ENCODE measurements at places on chromosomes 5 and 9.

DNA sequence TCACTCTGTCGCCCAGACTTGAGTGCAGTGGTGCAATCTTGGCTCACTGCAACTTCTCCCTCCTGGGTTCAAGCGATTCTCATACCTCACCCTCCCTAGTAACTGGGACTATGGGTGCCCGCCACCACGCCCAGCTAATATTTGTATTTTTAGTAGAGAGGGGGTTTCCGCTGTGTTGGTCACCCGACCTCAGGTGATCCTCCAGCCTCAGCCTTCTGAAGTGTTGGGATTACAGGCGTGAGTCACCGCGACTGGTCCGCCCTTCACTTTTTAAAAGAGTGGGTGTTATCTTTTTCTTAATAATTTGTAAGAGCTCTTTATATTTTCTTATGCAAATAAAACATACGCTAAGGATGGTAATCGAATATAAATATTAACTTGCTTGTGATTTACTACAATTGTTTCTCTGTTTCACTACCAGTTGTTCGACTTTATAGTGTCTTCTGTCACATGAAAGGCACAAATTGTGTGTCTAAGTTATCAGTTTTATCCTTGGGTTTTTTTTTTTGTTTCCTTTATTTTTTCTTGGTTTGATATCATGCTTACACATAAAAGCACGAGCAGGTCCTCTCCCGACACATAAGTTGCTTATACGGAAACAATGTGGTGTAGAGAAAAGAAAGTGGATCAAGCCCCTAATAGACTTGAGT lies 1.9 kb upstream of the GPBP1 start:
- DNase-seq = no peak

DNA sequence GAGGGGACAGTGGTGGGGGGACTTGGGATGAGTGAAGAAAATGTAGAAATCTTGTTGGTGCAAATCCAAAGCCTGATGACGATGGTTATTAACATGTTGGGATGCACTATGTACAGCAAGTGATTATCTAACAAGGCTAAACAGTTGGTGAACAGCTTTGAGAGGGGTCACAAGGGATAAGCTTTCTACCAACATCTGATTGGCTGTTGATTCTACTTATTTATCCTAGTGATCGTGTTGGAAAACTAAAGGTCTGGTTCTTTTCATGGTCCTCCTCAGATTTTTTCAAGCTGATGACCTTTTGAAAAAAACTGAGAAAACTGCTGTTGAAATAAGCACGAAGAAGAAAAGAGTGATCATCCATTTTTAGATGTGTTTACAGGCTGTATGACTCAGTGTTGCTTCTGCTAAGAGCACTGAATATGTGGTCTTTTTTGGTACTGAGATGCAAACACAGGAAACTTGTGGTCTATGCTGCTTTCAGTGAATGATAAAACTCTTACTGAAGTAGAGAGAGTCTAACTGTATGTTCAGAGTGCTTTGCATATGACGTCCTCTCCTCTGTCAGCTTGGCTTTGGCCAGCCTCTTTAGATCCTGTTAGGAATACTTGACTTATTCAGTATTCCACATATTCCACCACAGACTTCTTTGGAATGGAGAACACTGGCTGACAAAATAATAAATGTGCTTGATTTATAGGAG lies 174.8 kb downstream of the SLF1 start:
- no peak for DNase-seq

DNA sequence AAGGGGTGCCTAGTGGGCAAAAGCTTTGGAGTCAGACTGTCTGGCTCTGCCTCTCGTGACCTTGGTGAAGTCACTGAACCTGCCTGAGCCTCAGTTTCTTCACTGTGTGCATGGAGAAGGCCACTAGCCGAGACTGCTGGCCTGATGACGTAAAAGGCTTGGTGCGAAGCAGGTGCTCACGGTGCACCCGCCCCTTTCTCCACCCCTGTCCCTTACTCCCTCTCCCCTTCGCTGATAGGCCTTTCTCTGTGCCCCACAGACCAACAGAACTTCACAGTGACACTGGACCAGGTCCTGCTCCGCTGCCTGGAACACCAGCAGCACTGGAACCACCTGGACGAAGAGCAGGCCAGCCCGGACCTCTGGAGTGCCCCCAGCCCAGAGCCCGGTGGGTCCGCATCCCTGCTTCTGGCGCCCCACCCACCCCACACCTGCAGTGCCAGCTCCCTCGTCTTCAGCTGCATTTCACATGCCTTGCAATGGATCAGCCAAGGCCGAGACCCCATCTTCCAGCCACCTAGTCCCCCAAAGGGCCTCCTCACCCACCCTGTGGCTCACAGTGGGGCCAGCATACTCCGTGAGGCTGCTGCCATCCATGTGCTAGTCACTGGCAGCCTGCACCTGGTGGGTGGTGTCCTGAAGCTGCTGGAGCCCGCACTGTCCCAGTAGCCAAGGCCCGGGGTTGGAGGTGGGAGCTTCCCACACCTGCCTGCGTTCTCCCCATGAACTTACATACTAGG lies 10.4 kb downstream of the FPGS start:
- no peak for DNase-seq

- DNase-seq = no peak
These were observed 24.4 kb downstream of the BHMT start for GRCh38 chr5:79135790-79136553.

- DNase-seq = no peak
These were observed 72.4 kb upstream of the ICE1 start for GRCh38 chr5:5350101-5350500.

- no peak for DNase-seq
These were observed 51.4 kb downstream of the EBF1 start for GRCh38 chr5:159048298-159048697.

DNA sequence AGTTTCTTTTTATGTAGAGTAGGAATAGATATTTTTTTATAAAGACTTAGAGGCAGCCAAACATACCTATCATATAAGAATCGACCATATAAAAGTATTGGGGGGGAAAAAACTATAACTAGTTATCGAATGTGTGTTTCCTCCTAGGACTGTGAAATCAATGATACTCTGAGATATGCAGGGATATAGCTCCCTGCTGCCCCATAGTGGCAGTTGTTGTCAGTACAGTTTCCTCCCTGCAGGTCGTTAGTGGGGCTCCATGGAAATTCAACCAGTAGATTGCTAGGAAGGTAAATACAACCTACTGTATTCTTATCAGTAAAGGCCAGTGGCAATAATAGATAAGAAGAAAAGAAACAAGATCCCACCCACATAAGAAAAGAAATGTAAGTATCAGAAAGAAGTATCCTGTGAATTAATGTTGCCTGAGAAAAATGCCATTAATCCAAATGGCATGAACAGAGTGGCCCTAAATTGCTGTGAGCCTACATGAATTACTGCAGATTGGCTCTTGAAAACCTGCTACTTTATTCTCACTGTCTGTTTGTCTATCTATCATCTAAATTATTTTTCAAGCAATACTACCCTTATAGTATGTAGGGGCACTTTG lies 136.9 kb upstream of the FBN2 start:
- DNase-seq = no peak

- DNase-seq = no peak
These were observed 44.6 kb downstream of the BTNL9 start for GRCh38 chr5:181084621-181085195.

GRCh38 chr5:78612227-78613150 lies 36.1 kb downstream of the LHFPL2 start:
- DNase-seq = no peak

- DNase-seq = no peak
These were observed 303.5 kb downstream of the TRIM32 start for GRCh38 chr9:116990592-116990991.

DNA sequence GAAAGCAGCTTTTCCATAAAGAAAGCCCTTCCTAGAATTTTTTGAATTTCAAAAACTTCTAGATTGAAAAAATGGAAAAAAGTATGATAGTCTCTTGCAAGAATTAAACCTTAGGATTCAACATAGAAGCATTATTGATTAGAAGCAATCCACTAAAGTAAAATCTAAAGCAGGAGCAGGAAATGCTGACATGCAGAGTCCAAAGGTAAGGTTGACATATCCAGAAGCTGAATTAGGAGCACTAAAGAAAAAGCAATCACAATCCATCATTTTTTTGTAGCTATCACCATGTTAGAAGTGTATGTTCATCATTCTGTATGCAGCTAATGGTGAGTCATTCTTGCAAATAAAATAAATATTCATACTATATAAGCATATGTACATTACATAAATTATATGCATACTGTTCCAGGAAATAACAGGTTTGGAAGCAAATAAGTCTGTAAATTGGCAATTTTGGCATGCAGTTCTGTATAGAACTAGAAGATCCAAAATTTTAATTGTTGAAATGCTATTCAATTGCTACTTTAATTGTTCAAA lies 39.4 kb upstream of the RNF180 start:
- no peak for DNase-seq

DNA sequence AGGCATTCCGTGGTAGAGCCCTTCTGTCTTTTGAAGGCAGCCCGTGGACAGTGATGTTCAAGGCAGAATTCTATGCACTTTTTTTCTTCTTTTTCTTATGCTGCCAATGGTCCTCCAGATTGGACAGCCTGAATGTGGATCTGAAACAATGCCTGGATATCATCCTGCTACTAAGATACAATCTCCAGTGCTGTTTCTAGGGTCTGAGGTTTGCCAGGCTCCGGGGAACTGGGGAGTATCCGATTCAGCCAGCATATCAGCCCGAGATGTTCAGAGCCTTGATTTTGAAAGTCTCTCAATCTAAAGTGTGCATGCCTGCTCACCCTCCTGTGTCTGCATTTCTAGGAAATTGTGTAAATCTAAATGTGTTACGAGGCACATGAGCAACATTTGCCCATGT lies 103.8 kb upstream of the WWC1 start:
- no peak for DNase-seq

- DNase-seq = no peak
These were observed 451.0 kb upstream of the GRIA1 start for GRCh38 chr5:153039501-153039900.

- no peak for DNase-seq
These were observed 268.9 kb downstream of the ZNF608 start for GRCh38 chr5:124477577-124477976.

GRCh38 chr5:152505442-152506042 lies 100.5 kb upstream of the NMUR2 start:
- DNase-seq = no peak

DNA sequence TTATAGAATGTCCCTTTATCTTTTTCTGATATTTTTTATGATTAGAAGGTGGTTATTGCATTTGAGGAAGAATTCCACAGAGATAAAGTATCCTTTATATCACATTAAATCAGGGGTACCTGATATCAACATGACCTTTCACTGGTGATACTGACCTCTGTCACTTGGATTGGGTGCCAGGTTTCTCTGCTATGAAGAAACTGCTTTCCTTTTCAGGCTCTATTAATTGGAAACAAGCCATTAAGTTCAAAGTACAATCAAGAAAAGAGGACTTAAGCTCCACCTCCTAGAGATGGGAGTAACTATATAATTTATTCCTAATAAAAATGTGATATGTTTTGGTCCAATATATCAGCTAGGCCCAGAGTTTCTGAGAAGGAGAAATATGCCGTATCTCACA lies 514.6 kb upstream of the TYRP1 start:
- no peak for DNase-seq

GRCh38 chr5:75675783-75676182 lies 41.5 kb downstream of the POC5 start:
- no peak for DNase-seq

DNA sequence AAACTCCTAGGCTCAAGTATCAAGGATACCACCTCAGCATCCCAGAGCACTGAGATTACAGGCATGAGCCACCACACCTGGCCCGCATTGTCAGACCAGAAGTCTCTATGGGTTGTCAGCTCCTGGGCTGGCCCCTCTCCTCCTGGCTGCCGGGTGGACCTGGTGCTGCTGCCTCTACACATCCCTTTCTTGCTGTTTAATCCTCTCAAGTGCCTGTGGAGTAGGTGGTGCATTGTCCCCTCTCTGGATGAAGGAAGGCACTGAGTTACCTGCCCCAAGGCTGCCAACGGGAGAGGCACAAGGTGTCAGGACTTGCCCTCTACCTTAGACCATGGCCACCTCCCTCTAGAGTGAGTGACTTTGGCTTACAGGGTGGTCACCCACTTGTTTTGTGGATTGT lies 37.4 kb downstream of the PHF2 start:
- DNase-seq = no peak

GRCh38 chr5:32600054-32600622 lies 14.8 kb downstream of the SUB1 start:
- no peak for DNase-seq

- no peak for DNase-seq
These were observed 65.6 kb downstream of the GNA14 start for GRCh38 chr9:77582525-77582924.

DNA sequence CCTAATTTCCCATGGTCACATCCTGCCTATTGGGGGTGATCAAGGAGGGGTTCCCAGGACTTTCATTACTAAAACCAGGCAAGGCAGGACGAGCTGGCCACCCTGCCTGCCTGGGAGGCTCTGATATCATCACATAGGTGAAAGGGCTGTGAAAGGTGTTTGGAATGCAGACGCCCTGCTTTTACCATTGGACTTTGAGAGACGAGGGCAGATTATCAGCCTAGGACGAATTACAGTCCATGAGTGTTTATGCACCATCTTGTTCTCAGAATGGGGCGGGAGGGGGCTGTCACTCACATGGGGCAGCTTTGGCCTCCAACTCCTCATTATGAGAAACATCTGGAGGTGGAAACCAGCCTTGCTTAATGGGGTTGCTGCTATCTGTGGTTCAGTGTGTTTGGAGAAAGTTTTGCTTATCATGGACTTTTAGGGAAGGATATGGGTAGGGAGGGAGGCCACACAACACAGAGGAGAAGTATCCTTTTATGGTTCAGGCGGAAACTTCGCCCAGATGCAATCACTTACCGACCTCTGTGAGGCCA lies 69.8 kb upstream of the UBTD2 start:
- DNase-seq = no peak

- DNase-seq = no peak
These were observed 64.9 kb upstream of the MVB12B start for GRCh38 chr9:126261584-126262356.

- no peak for DNase-seq
These were observed 80.4 kb downstream of the LRSAM1 start for GRCh38 chr9:127531676-127532075.

- DNase-seq = no peak
These were observed 84.7 kb downstream of the RASGRF2 start for GRCh38 chr5:81044868-81045267.

DNA sequence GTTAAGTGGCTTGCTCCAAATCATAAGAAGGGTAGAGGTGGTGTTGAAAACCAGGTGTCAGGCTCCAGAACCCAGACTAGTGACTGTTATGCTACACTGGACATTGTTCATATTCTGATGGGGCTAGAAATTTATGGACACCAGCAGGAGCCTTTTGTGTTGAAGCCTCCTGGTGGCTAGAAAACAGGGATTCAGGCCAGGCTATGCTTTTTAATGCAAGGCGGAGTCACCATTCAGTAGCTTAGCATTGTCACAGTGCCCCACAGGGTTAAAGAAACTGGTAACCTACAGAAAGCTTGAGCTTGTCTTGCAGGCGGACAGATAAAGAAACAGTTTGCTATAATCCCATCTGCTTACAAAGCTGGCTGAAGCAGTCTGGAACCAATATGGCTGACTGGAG lies 23.0 kb upstream of the GOLM1 start:
- no peak for DNase-seq

GRCh38 chr9:121699571-121700164 lies 48.2 kb downstream of the DAB2IP start:
- DNase-seq = no peak

Data from cerebellar nuclear complex (tissue), 1 donor.